Right atrium auricular region (tissue), 2 donors: ENCODE measurements at places on chromosomes 7 and 10. TPM values are rescaled to one million over a fixed set of nuclear protein-coding genes. Genes with fewer than 3 reads are reported as not detected.
A peak's percentile ranks its signal among the peaks of the same experiment; 100 is the strongest.

DNA sequence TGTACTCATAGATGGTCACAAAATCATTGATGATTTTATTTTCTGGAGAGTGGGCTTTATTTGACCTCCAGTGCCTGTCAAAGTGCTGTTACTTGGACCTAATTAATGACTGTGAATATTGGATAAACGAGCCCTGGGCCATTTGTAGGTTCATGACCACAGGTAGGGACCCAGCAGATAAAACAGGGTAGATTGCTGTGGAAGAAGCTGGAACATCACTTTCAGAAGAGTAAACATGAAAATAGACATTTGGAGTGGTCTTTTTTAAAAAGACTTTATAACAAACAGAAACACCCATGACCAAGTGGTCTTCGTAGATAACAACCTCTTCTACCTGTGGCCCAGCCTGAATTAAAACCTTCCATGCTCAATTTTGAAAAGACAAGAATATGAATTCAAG, 472.8 kb upstream of the MKI67 start:
- DNase-seq: no peak

- no peak for DNase-seq
These were observed 29.8 kb downstream of the MTURN start for GRCh38 chr7:30164567-30164966.

DNA sequence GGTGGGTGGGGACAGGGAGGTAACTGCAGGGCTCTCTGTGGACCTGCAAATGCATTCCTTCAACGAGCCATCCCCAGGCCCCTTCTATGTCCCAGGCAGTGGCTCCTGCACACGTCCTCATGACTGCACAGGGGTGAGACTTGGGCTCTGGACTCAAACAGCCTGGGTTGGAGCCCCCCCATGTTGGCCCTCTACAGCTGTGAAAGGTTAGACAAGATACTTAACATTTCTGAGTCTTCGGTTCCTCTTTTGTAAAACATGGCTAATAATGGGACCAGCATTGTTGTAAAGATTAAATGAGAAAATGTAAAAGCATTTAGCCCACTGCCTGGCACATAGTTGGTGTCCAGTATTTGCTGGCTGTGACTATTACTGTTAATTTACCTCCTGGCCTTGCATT, 41.8 kb downstream of the CHST3 start:
- no peak for DNase-seq

Gene THSD7A
- 2.9 TPM for total RNA-seq

GRCh38 chr10:95474228-95475002, 86.8 kb downstream of the SORBS1 start:
- DNase-seq: no peak

GRCh38 chr7:117157241-117158209, 165.3 kb downstream of the WNT2 start:
- peak; percentile 66 for DNase-seq

DNA sequence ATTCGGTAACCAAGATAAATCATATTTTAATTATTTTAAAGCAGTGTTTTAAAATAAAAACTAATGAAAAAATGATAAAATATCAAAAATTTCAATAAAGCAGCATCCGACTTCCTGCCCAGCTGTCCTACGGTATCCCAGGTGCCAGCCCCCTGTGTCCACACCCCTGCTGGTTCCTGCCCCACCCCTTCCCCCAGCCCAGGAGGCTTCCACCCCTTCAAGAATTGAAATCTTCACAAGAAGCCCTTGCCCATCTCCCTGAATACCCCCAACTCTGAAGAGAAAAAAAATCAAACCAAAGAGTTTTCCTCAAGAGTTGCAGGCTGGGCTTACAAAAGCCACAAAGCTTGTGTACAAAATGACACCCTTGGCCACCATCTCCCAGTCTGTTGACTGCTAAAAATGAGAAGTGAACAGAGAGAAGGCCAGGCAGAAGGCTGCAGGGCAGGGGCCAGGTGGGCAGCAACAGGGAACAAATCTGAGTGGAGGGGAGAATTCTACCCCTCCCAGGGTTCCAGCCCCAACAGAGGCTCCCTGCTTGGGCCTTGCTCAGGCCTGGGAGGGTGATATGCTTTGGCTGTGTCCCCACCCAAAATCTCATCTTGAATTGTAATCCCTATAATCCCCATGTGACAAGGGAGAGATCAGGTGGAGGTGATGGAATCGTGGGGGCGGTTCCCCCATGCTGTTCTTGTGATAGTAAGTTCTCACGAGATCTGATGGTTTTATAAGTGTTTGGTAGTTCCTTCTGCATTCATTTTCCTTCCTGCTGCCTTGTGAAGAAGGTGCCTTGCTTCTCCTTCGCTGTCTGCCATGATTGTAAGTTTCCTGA, 14.5 kb downstream of the GPRIN2 start:
- DNase-seq: no peak

DNA sequence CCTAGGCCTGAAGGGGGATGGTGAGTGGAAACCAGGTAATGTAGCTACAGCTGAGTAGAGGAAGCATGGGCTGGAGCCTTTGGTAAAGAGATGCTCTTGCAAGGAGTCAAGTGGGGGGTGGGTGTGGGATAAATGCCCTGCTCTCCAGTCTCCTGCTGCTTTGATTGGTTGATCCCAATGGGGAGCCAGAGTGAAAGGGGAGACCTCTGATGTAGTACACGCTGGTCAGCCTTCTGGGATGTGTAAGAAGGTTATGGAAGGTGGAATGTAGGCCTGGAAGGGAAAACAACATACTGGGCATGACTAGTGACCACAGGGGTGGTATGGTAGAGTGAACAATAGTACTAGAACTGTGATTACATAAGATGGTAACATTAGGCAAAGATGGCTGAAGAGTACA, 44.3 kb downstream of the TET1 start:
- DNase-seq: no peak

DNA sequence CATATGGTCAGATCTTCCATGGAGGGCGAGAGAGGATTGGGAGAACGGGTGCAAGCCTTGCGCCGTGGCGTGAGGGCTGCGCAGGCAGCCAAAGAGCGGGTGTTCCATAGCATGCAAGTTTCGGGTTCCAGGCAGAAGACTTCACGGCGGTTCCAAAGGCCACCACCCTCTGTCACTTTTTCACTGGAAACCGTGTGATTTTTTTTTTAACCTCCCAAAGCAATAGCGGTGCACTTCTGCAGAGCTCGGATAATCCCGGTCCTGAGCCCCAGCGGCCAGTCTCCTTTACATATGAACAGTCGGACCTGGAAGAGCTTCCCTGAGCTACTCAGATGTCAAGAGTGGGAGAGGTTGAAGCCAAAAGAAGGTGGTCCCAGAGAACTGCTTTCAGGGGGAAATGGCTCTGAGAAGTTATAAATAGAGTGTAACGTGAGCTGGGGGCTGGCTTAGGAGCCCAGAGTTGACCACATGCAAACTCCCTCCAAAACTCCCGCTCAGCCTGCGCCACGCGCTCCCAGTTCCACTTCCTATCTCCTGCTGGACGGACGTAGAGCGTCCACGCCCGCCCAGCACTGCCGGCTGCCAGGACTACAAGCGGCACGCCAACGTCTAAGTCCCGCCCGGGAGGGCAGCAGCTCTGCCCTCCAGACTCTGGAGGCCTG, at the start of gene MEOX2:
Gene MEOX2 (minus strand): TSS at position 389 of the 662 bp plus-strand sequence. CDS start 281 bp downstream, at position 108.
- DNase-seq: peak; percentile 85

DNA sequence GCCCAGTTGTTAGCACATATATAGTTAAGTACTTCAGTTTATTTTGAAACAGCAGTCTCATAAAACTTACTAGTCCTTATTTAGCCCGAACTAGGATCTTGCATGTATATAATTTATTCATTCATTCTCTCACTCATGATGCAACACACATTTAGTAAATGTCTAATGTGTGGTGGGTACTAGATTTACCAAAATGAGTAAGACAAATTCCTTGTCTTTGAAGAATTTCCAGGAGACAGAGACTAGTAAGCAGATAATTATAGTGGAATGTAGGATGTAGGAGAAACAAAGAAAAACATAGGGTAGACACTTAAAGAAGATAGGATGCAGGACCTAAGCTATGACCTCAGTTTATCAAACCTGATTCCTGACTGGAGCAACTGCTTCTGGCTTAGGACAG, 120.2 kb upstream of the AMPH start:
- DNase-seq: no peak

Gene FAM171A1
- total RNA-seq: 13.7 TPM

Gene ACSL5
- 12.0 TPM for total RNA-seq

DNA sequence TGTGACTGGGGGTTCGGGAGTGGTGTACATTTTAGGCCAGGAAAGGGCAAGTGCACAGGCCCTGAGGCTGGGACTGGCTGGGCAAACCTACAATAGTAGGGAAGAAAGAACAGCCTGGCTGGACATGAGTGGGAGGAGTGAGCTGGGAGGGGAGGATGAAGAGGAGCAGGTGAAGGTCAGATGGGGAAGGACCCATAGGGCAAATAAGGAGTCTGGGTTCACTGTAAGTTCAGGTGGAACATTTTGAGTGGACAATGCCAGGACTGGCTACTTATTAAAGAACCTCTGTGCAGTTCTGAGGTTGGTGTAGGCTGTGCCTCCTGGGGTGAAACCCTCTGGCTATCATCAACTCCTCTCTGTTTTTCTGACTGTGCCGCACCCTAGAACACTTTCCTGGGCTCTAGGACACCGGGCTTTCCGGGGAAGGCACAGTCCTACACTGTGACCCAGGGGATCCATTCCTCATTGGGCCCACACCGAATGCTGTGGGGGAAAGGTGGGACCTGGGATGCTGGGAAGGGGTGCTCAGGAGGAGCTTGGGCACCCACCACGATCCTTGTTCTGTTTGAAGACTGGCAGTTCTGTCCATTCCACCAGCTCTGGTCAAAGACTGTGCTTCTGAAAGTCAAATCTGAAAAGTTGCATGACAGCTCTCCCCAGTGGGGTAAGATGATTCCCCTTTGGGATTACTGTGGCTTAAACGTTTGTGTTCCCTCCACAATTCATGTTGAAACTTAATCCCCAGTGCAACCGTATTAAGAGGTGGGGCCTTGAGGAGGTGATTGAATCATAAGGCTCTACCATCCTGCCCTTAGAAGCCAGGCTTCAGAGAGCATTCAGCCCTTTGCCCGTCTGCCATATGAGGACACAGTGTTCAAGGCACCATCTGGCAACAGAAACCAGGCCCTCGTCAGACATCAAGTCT, 4.0 kb upstream of the MMP21 start:
- peak; percentile 16 for DNase-seq

GRCh38 chr7:17230099-17230807, 68.2 kb upstream of the AHR start:
- no peak for DNase-seq

Gene ELMO1
- 45.1 TPM for total RNA-seq

GRCh38 chr10:20195076-20195475, 378.8 kb downstream of the PLXDC2 start:
- no peak for DNase-seq

DNA sequence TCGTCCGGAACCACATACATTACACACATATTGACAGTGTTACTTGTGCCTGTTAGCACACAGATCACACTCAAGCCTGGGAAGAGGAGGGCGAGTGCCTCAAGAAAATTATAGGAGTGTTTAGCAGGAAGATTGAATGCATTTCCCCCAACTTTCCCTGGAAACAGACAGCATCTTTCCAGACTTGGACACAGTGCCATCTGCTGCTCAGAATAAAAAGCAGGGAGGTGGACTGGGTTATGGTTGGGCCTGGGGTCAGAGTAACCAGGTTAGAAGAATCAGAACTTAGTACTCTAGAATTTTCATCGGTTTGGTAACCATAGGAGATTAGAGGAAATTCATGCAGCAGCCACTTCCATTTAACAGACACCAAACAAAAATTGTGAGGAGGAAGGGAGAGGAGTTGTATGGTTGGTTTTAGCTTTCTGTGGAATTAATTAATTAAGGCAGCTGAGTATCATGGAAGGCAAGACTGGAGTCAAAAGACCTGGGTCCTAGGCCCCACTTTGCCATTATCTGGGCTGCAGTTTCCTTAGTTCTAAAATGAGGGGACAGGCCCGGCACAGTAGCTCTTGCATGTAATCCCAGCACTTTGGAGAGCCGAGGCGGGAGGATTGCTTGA, 43.4 kb upstream of the OPTN start:
- DNase-seq: no peak

Gene ITIH5
- total RNA-seq: 3.1 TPM

DNA sequence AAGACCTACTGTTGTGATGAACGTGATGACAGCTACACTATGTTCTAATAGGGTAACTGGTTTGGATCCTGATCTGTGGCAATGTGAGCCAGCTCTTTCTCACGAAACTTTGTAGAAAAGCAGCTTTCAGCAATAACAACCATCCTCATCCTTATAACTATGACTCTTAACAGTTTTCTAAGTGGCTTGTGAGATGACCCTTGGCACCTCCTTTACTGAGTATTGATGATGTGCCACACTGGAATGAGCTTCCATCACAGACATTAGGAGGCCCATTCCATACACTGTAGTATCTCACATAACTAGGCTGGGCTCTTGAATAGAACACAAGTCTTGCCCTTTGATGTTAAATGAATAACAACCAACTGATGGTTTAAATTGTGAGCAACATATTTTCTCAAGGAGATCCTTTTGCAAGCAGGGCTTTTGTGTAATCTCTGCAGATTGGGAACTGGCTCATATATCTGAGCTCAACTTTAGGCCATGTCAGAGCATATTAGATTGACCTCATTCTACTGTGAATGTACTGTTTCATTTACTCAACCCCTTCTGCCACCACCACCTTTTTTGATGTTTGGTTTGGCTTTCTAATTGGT, 46.4 kb downstream of the MYPN start:
- DNase-seq: no peak

Gene ASB15
- 53.9 TPM for total RNA-seq

- no peak for DNase-seq
These were observed 60.0 kb upstream of the MKLN1 start for GRCh38 chr7:131267631-131268030.

DNA sequence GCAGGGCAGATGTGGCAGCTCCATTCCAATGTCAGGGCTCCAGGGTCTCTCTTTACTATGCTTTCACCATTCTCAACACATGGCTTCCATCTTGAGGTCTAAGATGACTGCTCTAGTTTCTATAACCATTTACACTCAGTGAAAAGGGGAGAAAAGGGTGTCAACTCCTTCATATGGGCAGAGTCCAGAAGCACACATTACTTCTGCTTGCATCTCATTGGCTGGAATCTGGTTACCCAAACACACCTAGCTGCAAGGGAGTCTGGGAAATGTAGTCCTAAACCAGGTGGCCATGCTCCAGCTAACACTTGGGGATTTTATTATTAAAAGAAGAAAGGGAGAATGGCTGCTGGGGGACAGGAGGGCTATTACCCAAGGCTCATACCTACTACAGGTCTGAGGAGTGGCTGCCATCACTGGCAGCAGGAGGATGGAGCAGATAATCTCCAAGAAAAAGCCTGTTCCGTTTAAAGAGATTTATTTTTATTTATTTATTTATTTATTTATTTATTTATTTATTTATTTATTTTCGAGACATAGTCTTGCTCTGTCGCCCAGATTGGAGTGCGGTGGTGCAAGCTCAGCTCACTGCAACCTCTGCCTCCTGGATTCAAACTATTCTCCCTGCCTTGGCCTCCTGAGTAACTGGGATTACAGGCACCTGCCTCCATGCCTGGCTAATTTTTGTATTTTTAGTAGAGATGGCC, 29.1 kb upstream of the LBX1 start:
- no peak for DNase-seq

- no peak for DNase-seq
These were observed 43.3 kb upstream of the CCDC6 start for GRCh38 chr10:59949608-59950007.

GRCh38 chr10:62450912-62451610, 76.9 kb downstream of the ZNF365 start:
- DNase-seq: no peak
